ENCODE measurements at places on chromosomes 5 and 9. TPM values are rescaled to one million over a fixed set of nuclear protein-coding genes. Genes with fewer than 3 reads are reported as not detected.

The SLC34A3 gene
- not detected for total RNA-seq

The ARSI gene
- total RNA-seq, result not detected

The CCL27 gene
- not detected for total RNA-seq

GRCh38 chr5:89320421-89321277, 437.7 kb upstream of the MEF2C start:
- no peak for DNase-seq

The SLC4A9 gene
- total RNA-seq, result 0.18 TPM

The TMOD1 gene
- 3.0 TPM for total RNA-seq

Data from SK-MEL-5 (cell line).